ENCODE measurements at places on chromosomes 2 and 18. TPM values are rescaled to one million over a fixed set of nuclear protein-coding genes. Genes with fewer than 3 reads are reported as not detected.

The SNTG2 gene
- polyA plus RNA-seq = 1.1 TPM

GRCh38 chr2:52311862-52312261 lies 1279.9 kb upstream of the NRXN1 start:
- no peaks in the 10 kb centered on the region for H3K4me1 ChIP-seq
- H3K4me3 ChIP-seq = no peak overlapping the region
- no peak for DNase-seq
- no peak overlapping the region for H3K27ac ChIP-seq
- no peaks in the 10 kb centered on the region for H3K36me3 ChIP-seq
- no peaks in the 10 kb centered on the region for H3K27me3 ChIP-seq

The LIMS2 gene
- polyA plus RNA-seq = 10.8 TPM

GRCh38 chr2:216083464-216084281 lies 2.0 kb downstream of the TMEM169 start:
- H3K27me3 ChIP-seq = peaks cover 2% of the 10 kb centered on the region
- H3K36me3 ChIP-seq = no peaks in the 10 kb centered on the region
- H3K4me3 ChIP-seq = no peak overlapping the region
- H3K4me1 ChIP-seq = peaks cover 3% of the 10 kb centered on the region
- no peak overlapping the region for H3K27ac ChIP-seq
- no peak for DNase-seq

DNA sequence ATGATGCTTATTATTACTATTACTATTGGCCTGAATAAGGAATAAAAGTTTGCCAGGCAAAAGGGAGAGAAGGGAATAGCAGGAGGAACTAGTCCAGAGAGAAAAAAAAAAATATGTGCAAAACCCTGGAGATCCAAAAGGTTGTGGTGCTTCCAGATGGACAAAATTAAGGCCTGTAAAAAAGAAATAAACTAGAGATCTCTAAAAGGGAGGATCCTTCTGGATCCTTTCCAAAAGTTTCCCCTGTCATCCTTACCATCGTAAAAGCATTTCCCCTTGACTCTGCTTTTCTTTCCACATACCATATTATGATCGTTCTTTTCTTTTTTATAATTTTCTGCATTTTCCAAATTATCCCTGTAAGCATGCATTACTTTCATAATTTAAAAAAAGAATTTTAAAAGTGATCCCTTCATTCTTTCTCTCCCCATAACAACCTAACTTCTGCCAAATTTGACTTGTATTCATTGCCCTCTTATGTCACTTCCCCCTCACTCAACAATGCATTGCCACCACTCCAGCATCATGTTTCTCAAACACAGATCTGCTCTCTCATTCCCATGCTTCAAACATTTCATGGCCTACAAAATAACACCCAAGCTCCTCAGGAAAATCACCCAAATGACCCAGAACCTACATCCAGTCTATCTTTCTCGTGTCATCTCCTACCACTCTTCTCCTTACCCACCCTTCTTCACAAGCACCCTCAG lies 40.3 kb downstream of the RBMS1 start:
- H3K36me3 ChIP-seq = no peaks in the 10 kb centered on the region
- H3K27me3 ChIP-seq = no peaks in the 10 kb centered on the region
- no peak overlapping the region for H3K4me3 ChIP-seq

The CNGA3 gene
- polyA plus RNA-seq = 1.5 TPM

The TET3 gene
- 19.3 TPM for polyA plus RNA-seq

The CXCR1 gene
- not detected for polyA plus RNA-seq

- peak overlapping the region; percentile 70 for H3K4me3 ChIP-seq
- no peak for DNase-seq
- H3K27me3 ChIP-seq = no peaks in the 10 kb centered on the region
- H3K4me1 ChIP-seq = no peaks in the 10 kb centered on the region
Measured at GRCh38 chr2:152335726-152336118, 748 bp downstream of the FMNL2 start.

The CXCR4 gene
- polyA plus RNA-seq = 11.6 TPM

The PCARE gene
- polyA plus RNA-seq = not detected

DNA sequence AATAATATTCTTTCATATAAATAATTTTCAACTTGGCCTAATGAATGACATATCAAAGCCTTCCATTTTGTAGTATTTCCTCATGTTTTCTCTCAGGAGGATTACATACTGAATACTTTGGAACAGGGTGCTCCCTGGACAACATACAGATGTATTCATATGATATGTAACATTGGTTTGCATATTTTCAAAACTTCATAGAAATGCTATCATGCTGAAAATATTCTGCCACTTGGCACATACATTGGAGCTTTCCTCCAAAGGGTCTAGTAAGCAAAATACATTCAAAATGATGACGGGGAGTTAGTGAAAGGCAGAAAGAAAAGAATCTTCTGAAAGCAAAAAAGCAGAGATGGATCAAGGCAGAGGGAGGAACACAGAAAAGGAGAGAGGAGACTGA lies 38.1 kb upstream of the RTN4 start:
- no peaks in the 10 kb centered on the region for H3K27me3 ChIP-seq
- DNase-seq = no peak
- no peaks in the 10 kb centered on the region for H3K4me1 ChIP-seq
- no peak overlapping the region for H3K4me3 ChIP-seq
- H3K27ac ChIP-seq = no peak overlapping the region

DNA sequence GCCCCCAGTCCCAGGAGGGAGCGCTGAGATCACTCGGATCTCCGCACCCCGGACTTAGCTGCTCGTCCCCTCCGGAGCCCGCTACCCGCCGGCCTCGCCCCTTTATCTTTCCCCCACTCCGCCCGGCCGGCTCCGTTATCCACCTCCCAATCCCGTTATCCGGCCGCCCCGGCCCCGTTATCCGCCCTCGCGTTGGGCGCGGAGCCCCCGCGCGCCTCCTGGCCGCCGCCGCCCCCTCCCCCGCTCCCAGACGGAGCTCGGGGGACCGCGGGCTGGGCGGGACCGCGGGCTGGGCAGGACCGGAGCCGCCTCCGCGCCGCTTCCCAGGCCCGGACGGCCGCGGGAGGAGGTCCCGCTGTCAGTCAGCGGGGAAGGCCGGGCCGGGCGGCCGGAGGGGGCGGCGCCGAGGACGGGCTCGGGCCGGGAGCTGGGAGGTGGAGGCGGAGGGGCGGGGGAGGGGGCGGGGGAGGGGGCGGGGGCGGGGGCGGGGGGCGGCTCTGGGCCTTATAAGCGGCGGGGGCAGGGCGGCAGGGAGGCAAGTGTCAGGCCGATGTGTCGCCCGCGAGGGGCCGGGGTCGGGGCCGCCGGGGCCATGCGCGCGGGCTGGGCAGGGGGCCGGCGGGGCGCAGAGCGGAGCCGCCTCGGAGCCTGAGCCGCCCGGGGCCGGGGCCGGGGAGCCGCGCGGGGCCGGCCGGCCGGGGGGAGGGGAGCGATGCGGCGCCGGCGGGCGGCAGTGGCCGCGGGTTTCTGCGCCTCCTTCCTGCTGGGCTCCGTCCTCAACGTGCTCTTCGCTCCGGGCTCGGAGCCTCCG lies at the start of gene PKDCC:
Gene PKDCC (plus strand): TSS at position 534 of the 811 bp plus-strand sequence. CDS start 179 bp downstream, at position 713.
- H3K27me3 ChIP-seq = no peaks in the 10 kb centered on the region
- H3K36me3 ChIP-seq = no peaks in the 10 kb centered on the region
- peak within 1 kb of the TSS; percentile 61 for H3K4me3 ChIP-seq
- H3K27ac ChIP-seq = no peak within 1 kb of the TSS
- DNase-seq = peak; percentile 92

The CROCC2 gene
- not detected for polyA plus RNA-seq

GRCh38 chr2:3575534-3576262 lies 638 bp downstream of the RPS7 start:
- peaks cover 26% of the 10 kb centered on the region for H3K36me3 ChIP-seq
- peaks cover 12% of the 10 kb centered on the region for H3K4me1 ChIP-seq
- DNase-seq = peak; percentile 23
- H3K27me3 ChIP-seq = no peaks in the 10 kb centered on the region
- peak overlapping the region; percentile 50 for H3K27ac ChIP-seq
- H3K4me3 ChIP-seq = peak overlapping the region; percentile 68

GRCh38 chr2:3202926-3203325 lies 174.7 kb downstream of the EIPR1 start:
- no peak for DNase-seq
- H3K36me3 ChIP-seq = no peaks in the 10 kb centered on the region
- no peaks in the 10 kb centered on the region for H3K27me3 ChIP-seq
- no peaks in the 10 kb centered on the region for H3K4me1 ChIP-seq

DNA sequence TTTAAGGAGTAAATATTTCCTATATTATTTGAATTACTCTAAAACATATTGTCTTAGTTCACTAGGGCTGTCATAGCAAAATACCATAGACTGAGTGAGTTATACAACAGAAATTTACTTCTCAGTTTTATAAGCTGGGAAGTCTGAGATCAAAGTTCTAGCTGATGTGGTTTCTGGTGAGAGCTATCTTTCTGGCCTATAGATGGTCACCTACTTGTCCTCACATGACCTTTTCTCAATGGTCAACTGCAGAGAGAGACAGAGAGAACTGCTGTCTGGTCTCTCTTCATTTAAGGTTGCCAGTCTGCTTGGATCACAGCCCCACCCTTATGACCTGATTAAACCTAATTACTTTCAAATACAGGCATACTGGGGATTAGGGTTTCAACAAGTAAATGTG lies 490.9 kb downstream of the FBXO15 start:
- H3K27me3 ChIP-seq = no peaks in the 10 kb centered on the region
- no peak for DNase-seq
- no peaks in the 10 kb centered on the region for H3K36me3 ChIP-seq
- no peaks in the 10 kb centered on the region for H3K4me1 ChIP-seq

The MAP4K3 gene
- polyA plus RNA-seq = 13.8 TPM

The ANKRD30BL gene
- polyA plus RNA-seq = not detected

The PROM2 gene
- polyA plus RNA-seq = 1.1 TPM

DNA sequence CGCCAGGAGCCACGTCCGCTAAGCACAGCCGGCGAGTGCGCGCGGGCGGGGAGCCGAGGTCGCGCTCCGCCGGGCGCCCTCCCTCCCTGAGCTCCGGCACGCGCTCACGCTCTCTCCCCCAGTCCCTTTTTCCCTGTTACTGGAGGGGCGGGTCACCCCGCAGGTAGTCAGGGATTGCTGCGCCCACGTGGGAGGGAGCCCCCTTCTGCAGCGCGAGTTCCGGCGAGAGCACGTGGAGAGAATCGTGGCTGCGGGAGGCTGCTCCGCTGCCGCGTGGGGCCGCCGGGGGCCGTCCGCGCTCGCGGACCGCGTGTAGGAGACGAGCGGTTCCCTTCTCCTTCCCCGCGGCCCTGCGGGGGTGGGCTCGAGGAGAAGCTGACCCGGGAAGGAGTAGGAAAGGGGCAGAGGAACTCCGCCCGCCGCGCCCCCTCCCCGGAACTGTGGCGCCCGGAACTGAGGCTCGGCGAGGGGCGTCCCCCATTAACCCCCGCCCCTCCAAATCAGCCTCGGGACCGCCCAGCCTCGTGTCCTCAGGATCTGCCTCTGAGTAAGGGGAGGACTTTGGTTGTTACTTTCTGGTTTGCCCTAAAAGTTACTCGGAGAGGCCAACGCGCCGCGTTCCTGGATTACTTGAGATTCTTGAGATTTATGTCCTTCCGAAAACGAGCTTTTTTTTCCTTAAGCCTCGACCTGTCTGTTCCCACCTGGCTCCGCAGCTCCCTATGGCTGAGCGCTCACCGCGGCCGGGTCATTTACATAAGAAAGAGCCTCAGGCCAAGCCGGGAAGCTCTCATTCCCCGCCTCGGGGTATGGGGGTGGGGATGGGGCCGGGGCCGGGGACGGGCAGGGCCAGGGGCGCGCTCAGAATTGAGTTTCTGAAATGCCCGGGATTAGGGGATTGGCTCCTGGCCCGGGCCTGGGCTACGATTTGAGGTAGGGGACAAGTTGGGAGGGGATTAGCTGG lies 1.1 kb downstream of the HK2 start:
- peaks cover 64% of the 10 kb centered on the region for H3K27me3 ChIP-seq
- no peaks in the 10 kb centered on the region for H3K36me3 ChIP-seq
- peak overlapping the region; percentile 84 for H3K4me3 ChIP-seq
- H3K4me1 ChIP-seq = peaks cover 5% of the 10 kb centered on the region

GRCh38 chr18:70423120-70423519 lies 134.3 kb downstream of the SOCS6 start:
- H3K4me1 ChIP-seq = peaks cover 7% of the 10 kb centered on the region
- no peaks in the 10 kb centered on the region for H3K36me3 ChIP-seq
- no peaks in the 10 kb centered on the region for H3K27me3 ChIP-seq
- no peak overlapping the region for H3K4me3 ChIP-seq

DNA sequence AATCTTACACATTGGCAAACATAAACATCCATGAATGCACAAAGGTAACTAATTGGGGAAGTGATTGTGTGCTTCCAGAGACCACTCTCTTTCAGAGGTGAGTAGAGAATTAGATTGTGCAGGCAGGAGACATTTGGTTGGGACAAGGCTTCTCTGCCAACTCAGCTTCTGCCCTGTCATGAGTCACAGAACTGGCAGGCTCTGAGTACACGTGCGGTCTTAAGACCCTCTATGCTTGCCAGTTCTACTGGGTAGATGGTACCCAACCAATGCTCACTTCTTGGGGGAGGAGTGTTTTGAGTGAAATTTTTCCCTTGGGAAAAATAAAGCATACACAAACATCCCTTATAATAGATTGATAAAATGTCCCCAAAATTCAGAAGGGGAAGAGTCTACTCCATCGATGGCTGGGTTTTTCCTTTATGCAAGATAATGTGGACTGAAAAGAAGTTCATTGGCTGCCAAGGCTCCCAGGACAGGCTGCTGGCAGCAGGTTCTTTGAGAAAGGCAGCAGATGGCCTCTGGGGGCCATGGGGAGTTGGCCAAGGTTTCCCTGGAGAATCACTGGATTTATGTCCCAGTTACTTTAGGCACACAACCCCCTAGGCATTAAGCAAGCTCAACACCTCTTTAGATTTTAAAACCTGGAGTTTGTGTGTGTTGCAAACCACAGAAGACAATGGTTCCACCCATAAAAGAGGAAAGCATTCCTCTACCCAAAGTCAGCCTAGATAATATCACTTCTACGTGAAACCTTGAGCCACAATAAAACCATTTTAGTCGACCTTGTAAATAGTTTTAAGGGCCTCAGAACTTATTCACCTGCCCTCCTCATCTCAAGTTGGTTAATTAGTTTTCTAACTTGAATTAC lies 417.0 kb downstream of the TXNL1 start:
- H3K4me3 ChIP-seq = no peak overlapping the region
- no peak overlapping the region for H3K27ac ChIP-seq
- H3K27me3 ChIP-seq = no peaks in the 10 kb centered on the region
- no peaks in the 10 kb centered on the region for H3K36me3 ChIP-seq
- no peak for DNase-seq
- no peaks in the 10 kb centered on the region for H3K4me1 ChIP-seq

GRCh38 chr2:240640939-240641338 lies 15.7 kb downstream of the GPR35 start:
- H3K4me1 ChIP-seq = no peaks in the 10 kb centered on the region
- H3K27ac ChIP-seq = no peak overlapping the region
- H3K27me3 ChIP-seq = no peaks in the 10 kb centered on the region
- no peaks in the 10 kb centered on the region for H3K36me3 ChIP-seq
